Cerebellar nuclear complex (tissue), 1 donor: ENCODE measurements at places on chromosomes 7 and 10.

GRCh38 chr10:89122433-89123051 lies 84.6 kb downstream of the CH25H start:
- no peak for DNase-seq

- DNase-seq = no peak
Measured at GRCh38 chr10:31754803-31755624, 173.6 kb downstream of the ARHGAP12 start.

GRCh38 chr7:100089458-100090196 lies 858 bp downstream of the COPS6 start:
- DNase-seq = no peak

- DNase-seq = no peak
Measured at GRCh38 chr7:90689260-90689659, 93.1 kb downstream of the CDK14 start.

- no peak for DNase-seq
Measured at GRCh38 chr7:20786779-20787659, at the start of gene SP8. Gene SP8 (minus strand): TSS chr7:20786886. CDS start chr7:20786798, 88 bp downstream.

DNA sequence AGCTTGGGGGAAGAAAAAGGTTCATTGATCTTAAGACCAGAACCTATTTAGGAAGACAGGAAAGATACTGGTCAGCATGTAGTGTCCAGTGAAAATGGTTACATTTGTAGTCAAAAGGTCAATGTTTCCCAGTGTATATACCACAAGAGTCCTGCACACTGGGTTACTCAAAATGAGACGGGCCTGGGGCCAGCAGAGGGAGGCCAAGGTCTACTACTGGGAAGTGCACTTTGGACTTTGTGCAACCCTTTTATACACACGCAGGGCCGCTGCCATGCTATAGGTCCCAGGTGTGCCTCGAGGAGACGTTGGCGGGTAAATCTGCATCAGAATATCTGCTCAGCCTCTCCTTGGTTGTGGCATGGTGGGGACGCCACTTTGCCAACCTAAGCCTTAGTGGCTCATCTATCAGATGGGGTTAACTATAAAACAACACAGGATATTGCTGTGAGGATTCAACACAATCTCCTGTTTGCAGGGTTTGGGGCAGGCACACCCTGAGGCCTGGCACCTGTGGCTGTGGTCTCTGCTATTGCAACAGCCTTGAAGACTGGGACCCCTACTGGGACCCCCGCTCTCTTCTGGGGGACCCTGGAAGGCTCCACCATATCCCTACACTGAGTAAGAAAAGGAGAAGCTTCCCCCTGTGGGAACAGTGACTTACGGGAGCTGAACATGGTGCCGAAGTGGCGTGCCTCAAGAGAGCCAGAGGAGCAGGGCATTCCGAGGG lies 19.7 kb downstream of the CLRN3 start:
- no peak for DNase-seq

DNA sequence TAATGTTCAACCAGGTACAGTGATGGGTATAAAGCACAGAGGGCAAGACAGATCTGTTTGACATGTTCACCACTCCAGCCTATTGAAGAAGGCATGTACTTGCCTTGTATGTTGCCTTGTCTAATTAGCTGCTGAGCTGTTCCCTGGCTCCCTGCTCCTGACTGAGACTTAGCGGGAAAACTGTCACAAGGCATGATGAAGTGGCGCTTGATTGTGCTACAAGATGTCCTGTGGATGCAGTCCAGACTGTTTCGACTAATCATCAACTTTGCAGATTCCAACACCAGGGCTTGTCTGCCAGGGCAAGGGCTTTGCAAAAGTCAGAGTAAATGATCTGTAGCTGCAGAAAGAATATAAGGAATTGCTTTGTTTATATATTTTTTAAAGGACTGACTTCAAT lies 136.2 kb upstream of the NRBF2 start:
- DNase-seq = no peak
